ENCODE measurements at places on chromosomes 12 and 14.

GRCh38 chr12:115762936-115763335 is 514.6 kb downstream of the MED13L start:
- peaks cover 3% of the 10 kb centered on the region for H3K27me3 ChIP-seq
- no peak overlapping the region for H3K27ac ChIP-seq
- no peak for DNase-seq
- no peaks in the 10 kb centered on the region for H3K4me1 ChIP-seq

DNA sequence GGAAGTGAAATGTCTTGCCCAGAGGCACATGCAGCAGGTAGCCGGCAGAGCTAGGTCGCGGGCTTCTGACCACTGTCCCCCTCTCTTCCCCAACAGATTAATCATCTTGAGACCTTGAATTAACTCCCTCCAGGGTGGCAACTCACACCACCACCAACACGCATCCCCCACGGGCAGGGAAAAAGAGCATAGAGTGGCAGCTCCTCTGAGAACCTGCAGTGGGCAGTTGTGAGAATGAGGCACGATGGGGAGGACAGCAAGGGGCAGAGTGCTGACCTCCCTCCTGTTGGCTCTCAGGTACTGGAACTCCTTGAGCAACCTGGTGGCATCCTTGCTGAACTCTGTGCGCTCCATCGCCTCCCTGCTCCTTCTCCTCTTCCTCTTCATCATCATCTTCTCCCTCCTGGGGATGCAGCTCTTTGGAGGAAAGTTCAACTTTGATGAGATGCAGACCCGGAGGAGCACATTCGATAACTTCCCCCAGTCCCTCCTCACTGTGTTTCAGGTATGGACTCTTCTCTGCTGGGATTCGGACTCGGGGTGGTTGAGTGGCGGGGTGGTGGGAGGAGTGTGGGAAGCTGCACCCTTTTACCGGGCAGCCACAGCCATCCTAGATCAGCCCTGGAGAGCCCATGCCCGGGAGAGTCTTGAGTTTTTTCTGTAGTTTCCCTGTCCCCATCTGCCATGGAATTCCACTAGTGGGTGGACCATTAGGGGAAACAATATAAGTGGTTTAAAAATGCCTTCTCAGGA is 213.3 kb upstream of the FKBP4 start:
- H3K27me3 ChIP-seq = peaks cover 2% of the 10 kb centered on the region
- no peaks in the 10 kb centered on the region for H3K36me3 ChIP-seq
- no peak overlapping the region for H3K4me3 ChIP-seq

DNA sequence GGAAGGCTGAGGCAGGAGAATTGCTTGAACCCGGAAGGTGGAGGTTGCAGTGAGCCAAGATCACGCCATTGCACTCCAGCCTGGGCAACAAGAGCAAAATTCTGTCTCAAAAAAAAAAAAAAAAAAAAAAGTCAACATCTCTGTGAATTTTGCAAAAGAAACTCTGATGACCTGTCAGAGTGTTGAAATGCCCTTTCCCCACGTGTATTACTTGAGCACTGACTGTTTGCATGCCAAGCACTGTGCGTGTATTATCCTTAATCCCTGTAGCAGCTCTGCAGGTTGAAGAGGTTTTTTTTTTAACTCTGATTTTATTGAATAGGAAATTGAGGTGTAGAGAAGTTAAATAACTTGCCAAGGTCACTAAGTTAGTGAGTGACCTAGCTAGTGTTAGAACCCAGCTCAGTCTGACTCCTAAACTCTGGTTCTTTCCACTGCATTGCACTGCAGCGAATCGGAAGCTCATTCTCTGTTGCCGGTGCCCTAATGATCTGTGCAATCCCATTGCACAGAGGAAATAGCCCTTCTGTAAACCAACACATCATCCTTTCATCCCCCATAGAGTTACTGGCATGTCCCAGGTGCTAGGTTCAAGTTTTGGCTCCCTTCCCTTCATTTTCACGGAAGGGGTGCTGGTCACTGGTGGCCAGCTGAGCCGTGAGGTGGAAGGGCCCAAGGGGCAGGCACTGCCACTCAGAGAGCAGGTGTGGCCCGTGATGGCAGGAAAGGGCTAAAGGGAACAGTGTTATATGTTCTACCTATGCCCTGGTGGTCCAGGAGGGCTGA is 122.3 kb downstream of the EML1 start:
- no peak overlapping the region for H3K27ac ChIP-seq
- H3K27me3 ChIP-seq = no peaks in the 10 kb centered on the region
- H3K36me3 ChIP-seq = no peaks in the 10 kb centered on the region
- peaks cover 1% of the 10 kb centered on the region for H3K4me1 ChIP-seq

GRCh38 chr12:19215115-19215514 is 85.6 kb downstream of the PLEKHA5 start:
- H3K27ac ChIP-seq = no peak overlapping the region
- no peak overlapping the region for H3K4me3 ChIP-seq
- no peak for DNase-seq
- no peaks in the 10 kb centered on the region for H3K36me3 ChIP-seq

GRCh38 chr12:77007476-77007875 is 57.9 kb downstream of the E2F7 start:
- H3K27ac ChIP-seq = no peak overlapping the region
- H3K36me3 ChIP-seq = no peaks in the 10 kb centered on the region

- DNase-seq = no peak
- H3K4me3 ChIP-seq = no peak overlapping the region
- no peaks in the 10 kb centered on the region for H3K36me3 ChIP-seq
- H3K27ac ChIP-seq = no peak overlapping the region
Observed at GRCh38 chr14:69615121-69615495, 3.7 kb downstream of the SUSD6 start.

- H3K36me3 ChIP-seq = peaks cover 12% of the 10 kb centered on the region
- peaks cover 6% of the 10 kb centered on the region for H3K4me1 ChIP-seq
- peak overlapping the region; percentile 81 for H3K4me3 ChIP-seq
- no peak for DNase-seq
- H3K27me3 ChIP-seq = peaks cover 4% of the 10 kb centered on the region
Observed at GRCh38 chr12:107684029-107684795, 1.4 kb upstream of the PWP1 start.

- H3K4me3 ChIP-seq = no peak overlapping the region
- H3K36me3 ChIP-seq = no peaks in the 10 kb centered on the region
- H3K4me1 ChIP-seq = peaks cover 69% of the 10 kb centered on the region
- no peak for DNase-seq
Observed at GRCh38 chr12:122094735-122095631, 16.4 kb downstream of the MLXIP start.

Data from Panc1 (cell line).